H4 (cell line): ENCODE measurements at places on chromosomes 3 and 15. TPM values are rescaled to one million over a fixed set of nuclear protein-coding genes. Genes with fewer than 3 reads are reported as not detected.

The HCN4 gene
- total RNA-seq = 0.04 TPM in 2 replicates

The GOLGA8J gene
- total RNA-seq = not detected in 2 replicates

- peak; percentile 67 for DNase-seq
Observed at GRCh38 chr15:100114571-100114970, 227.2 kb downstream of the ADAMTS17 start.

GRCh38 chr3:50347187-50347813, 1.8 kb upstream of the ZMYND10 start:
- DNase-seq = peak; percentile 61

- no peak for DNase-seq
Observed at GRCh38 chr15:95263751-95264150, 1032.4 kb downstream of the MCTP2 start.

DNA sequence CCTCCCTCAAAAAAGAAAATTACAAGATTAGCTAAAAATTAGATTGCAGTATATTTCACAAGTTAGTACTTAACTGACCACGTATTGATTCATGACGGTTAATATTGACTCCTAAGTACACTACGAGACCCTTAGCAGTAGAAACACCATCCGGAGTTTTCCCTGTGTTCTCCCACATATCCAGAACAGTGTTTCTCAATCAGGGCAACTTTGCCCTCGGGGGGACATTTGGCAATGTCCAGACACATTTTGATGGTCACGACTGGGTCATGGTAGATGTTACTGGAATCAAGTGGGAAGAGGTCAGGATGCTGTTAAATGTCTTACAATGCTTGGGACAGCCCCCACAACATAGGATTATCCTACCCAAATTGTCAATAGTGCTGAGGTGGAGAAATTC, 40.7 kb upstream of the LIPC start:
- DNase-seq = no peak

- no peak for DNase-seq
Observed at GRCh38 chr3:170642882-170643601, 57.2 kb upstream of the SLC7A14 start.

GRCh38 chr3:177569193-177569592, 371.9 kb upstream of the TBL1XR1 start:
- no peak for DNase-seq

DNA sequence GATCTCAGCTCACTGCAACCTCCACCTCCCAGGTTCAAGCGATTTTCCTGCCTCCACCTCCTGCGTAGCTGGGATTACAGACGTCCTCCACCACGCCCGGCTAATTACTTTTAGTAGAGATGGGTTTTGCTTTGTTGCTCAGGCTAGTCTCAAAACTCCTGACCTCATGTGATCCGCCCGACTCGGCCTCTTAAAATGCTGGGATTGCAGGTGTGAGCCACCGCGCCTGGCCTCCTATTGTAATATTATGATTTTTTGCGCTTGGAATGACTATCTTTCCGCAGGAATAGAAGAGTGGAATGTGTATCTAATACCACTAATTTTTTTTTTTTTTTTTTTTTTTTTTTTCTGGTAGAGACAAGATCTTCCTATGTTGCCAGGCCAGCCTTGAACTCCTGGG, 1.8 kb downstream of the ARL8B start:
- DNase-seq = no peak

GRCh38 chr3:155553780-155554179, 191.1 kb downstream of the PLCH1 start:
- DNase-seq = peak; percentile 29

DNA sequence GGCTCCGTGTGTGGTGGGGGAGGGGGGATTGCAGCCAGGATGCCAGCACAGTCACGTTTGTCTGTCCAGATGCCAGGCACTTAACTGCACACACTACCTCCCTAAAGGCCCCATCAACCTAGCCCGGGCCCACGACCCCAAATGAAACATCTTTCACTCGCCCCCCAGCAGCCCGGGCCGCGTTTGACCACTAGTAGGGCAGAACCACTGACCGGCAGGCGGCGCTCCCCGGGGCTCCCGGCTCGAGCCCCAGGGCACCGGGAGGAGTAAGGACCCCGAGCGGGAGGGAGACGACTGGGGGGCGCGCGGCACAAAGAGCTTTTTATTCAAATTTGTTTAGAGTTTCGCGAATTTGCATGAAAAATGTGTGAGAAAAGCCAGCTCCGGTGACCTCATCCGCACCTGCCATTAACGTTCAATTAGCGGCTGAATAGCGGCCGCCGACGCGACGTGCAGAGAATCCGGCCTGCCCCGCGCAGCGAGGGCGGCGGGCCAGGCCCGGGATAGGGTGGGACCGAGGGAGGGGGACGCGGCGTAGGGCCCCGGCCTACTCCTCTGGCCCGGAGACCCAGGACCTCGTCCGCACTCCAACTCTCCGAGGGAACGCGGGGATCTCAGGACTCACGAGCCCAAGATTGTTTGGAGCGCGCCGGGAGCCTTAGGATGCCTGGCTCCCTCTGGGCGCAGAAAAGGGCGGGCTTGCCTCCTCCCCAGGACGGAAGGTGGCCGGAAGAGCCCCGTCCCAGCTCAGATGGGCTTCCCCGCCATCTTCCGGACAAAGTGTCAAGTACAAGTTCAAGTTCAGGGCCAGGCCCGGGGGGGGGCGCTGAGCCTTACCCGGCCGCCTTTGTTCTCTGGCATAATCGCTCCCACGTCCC, 64.9 kb upstream of the POLG start:
- no peak for DNase-seq

The C3orf18 gene
- 0.41 and 0.68 TPM in 2 replicates for total RNA-seq

The GLDN gene
- 55.3 and 66.0 TPM in 2 replicates for total RNA-seq

GRCh38 chr3:50170689-50171088, 15.6 kb downstream of the SEMA3F start:
- peak; percentile 35 for DNase-seq

The ONECUT1 gene
- total RNA-seq = 0.10 TPM in 1 of 2 replicates, not detected in the other

DNA sequence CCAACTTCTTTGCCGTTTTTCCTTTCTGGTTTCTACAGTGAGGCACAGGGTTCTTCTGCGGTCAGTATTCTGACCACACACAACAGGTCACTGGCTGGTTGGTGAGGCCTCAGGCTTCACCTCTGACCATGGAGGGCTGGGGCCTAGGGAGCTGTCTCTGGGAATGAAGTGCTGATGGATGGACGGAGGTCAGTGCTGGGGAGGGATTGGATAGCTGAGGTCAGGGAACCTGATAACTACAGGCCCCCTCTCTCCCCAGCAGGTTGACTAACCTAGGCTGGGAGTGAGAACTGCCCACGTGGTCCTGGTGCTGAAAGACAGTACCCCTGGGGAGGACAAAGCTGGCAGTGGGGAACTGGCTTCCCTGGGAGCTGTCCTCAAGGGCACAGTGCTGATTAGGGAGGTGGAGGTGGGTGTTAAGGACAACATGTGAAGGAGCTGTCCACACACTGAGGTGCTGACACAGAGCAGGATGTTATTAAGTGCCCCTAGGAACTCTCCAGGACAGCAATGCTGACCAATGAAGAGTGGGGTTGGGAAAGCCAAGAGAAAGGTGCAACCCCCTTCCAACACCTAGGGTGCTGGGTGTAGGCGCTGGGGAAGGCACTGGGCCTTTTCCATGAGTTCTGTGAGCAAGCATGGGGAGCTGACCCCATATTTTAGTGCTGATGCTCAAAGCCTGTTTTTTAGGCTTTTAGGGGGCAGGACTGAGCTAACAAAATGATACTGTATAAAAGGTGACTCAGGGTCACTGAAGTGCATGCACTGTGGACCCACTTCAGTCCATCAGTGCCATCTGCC, 45.2 kb downstream of the ATP2B2 start:
- peak; percentile 80 for DNase-seq

GRCh38 chr3:15267502-15267901, 61.5 kb downstream of the CAPN7 start:
- DNase-seq = no peak
